CD8-positive, alpha-beta T cell (primary cell): ENCODE measurements at places on chromosomes 2 and 18.

DNA sequence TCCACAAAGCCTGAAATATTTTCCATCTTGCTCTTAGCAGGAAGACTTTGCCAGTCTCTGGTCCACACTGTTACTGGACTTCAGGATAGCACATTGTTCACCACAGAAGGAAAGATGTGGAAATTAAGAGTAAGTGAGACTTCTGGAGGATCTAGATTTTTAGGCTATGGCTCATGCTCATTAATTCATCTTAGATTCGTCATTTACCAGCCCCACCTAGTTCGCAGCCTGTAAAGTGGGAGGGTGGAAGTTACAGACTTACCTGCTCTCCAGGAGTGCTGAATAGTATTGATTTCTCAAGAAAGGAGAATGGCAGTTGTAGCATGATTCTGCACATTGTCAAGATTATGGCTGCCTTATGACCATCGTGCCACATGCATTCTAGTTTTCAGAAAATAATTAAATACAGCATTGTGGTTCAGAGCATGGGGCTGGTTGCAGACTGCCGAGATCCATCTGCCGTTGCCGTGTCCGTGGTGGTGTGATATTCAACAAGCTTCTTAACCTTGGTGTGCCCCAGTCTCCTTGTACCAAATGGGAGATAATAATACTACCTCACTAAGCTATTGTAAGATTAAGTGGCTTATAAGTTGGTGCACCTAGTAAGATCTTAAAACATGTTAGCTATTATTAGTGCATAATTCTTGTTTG, 56.8 kb downstream of the RNF144A start:
- no peak for DNase-seq

DNA sequence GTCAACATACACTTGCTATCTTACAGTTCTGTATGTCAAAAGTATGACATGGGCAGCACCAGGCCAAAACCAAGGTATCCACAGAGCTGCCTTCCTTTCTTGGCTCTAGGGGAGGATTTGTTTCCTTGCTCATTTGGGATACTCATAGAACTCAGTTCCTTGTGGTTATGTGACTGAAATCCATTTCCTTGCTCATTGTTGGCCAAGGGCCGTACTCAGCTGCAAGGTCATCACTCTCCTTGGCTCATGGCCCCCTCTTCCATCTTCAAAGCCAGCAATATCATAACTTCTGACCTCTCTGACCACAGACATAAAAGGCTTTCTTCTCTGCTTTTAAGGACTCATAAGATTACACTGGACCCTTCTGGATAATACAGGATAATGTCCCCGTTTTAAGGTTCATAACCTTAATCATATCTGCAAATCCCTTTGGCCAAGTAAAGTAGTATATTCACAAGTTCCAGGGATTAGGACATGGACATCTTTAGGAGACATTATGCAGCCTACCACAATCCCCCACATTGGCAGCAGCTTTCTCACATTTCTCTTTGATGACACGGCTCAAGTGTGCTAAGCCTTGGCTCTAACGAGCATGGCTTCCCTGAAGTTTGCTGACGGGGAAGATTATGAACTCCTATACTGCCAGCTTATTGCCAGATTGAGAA, 20.9 kb downstream of the TMEM237 start:
- DNase-seq, result no peak

DNA sequence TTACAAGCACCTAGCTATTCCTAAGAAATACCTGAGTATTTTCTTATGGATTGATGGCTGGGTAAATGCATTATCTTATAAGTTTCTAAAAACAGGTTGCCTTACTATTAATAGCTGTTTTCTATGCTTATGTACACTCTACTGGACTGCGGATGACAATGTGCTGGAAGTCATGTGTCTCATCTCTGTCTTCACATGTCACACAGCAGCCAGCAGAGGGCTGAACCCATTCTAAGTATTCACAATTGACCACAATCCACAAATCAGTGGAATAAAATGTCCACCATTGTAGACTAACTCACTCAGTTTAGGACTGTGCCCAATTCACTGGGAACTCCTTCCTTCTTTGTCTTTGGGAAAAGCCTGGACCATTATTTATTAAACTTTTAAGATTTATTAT, 371.2 kb downstream of the INSIG2 start:
- no peak for DNase-seq

DNA sequence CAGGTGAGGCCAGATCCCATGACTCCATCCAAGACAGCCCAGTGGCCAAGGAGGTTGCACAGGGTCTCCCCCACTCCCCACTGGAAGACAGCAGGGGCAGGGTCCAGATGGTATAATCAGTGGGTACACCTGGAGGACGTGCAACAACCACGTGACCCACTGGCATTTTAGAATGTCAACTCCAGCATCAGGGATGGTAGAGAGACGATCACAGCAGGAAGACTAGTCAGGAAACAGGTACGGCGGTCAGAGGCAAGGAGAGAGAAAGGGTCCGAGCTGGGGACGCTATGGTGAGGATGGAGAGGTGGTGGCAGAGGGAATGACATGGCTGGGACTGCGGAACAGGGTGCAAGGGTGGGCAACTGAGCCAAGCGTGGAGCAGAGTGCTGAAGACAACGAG, 23.0 kb downstream of the SERTAD2 start:
- DNase-seq, result no peak

- peak; percentile 78 for DNase-seq
Measured at GRCh38 chr18:2985628-2986027, 27.3 kb downstream of the LPIN2 start.

- no peak for DNase-seq
Measured at GRCh38 chr2:234451852-234452625, 44.8 kb downstream of the ARL4C start.

GRCh38 chr2:125837128-125837527, 818.8 kb upstream of the GYPC start:
- DNase-seq, result no peak

DNA sequence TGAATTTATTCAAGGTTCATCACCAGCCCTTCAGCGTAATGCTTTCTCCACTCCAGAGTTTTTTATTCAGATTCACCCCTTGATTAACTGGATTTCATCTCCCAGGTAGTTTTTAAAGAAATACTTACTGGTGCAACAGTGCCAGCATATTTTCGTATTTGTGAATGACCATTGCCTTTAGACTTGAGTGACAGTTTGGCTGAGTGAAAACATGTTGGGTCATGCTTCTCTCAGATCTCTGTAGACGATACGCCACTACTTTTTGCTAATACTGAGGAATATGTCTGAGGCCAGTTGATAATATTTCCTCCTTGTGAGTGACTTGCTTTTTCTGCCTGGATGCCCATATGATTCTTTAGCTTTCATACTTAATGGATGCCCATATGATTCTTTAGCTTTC, 51.5 kb downstream of the CYP26B1 start:
- DNase-seq, result no peak

GRCh38 chr2:170929686-170930050, 615 bp downstream of the GORASP2 start:
- peak; percentile 26 for DNase-seq

DNA sequence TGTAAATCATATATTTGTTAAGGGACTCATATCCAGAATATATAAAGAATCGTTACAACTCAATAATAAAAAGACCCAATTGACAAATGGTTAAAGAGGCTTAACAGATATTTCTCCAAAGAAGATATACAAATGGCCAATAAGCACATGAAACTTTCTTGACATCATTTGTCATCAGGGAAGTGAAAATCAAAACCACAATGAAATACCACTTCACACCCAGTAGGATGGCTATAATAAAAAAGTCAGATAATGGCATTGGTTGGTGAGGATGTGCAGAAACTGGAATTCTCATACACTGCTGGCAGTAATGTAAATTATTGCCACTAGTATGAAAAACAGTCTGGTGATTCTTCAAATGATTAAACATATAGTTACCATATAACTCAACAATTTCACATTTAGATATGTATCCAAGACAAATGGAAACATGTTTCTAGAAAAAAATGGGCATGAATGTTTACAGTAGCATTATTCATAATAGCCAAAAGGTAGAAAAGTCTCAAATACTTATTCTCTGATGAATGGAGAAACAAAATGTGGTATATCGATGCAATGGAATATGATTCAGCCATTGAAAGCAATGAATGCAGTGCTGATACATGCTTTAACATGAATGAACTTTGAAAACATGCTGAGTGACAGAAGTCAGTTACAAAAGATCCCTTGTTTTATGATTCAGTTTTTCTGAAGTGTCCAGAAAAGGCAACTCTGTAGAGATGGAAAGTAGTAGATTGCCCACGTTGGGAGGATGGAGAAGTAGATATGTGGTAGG, 304.6 kb upstream of the ZEB2 start:
- DNase-seq, result no peak

DNA sequence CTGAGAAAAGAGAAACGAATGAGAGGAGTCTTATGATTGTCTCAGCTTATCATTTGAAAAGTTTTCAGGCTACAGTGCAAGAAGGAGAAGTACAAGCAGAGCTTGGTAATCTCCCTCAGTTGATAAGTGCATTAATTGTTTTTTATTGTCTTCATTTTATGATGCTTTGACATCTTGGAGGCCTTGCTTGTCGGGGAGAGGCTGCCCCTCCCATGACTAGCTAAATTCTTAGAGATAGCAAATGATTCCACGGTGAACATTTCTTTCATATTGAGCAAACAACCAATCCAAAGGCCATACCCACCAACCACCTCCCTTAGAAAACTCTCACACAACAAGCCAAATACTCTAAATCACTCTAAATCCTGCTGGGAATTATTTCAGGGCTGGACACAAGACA, 39.8 kb downstream of the GDF7 start:
- no peak for DNase-seq

GRCh38 chr2:2588777-2589176, 257.7 kb upstream of the MYT1L start:
- no peak for DNase-seq

- no peak for DNase-seq
Measured at GRCh38 chr18:21105936-21106335, 5.7 kb downstream of the ROCK1 start.

DNA sequence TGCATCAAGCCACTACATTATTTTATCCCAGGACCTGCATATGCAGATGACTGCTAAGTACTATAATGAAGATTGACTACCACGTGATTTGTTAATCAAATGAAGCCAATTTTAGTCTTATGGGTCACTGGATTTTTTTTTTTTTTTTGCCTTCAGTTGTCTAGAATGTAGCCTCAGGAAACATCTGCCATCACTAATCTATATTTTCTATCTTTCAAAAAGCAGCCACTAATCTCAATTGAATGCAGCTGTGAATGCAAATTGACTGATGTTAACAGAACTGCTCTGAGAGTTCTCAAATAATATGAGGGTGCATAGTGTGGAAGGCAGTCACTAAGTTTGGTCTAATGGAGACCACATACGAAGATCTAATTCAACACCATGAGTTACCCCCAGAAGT, 106.3 kb downstream of the ABCA12 start:
- no peak for DNase-seq

DNA sequence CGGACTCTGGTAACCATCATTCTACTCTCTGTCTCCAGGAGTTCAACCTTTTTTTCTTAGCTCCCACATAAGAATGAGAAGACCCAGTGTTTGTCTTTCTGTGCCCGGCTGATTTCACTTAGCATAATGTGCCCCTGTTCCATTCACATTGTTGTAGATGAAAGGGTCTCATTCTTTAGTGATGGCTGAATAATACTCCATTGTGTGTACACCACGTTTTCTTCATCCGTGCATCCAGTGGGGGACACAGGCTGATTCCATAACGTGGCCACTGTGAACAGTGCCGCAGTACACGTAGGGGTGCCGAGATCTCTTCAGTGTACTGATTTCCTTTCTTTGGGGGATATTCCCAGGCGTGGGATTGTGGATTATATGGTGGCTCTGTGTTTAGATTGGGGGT, 72.3 kb upstream of the NFATC1 start:
- no peak for DNase-seq

DNA sequence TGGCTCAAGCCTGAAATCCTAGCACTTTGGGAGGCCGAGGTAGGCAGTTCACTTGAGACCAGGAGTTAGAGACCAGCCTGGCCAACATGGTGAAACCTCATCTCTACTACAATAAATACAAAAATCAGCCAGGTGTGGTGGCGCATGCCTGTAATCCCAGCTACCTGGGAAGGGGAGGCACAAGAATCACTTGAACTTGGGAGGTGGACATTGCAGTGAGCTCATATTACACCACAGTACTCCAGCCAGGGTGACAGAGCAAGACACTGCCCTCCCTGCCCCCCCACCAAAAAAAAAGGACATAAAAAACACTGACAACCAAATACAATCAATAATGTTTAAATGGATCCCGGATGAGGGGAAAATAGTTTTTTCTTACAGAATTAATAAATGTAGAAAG, 7.8 kb downstream of the TIA1 start:
- no peak for DNase-seq

DNA sequence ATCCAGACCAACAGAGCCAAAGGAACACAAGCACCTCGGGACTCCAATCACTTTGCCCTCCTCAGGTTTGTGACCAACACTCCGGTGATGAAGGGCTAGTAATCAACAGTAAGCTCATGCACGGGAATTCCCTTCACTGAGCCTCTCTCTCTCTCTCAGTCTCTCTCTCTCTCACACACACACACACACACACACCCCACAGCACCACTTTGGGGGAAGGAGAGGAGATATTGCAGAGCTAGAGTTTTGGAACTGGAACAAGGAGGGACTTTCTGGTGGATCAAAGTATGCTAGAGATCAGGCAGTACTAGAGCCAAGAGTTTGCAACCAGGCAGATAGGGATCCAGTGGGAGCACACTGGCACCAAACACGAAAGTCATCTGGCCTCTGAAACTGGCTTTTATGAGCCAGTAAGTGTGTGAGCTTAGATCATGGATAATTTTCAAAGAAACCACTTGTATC, 98.7 kb downstream of the ANKRD44 start:
- DNase-seq, result no peak
